Stimulated activated CD4-positive, alpha-beta T cell treated with anti-CD3 and anti-CD28 coated beads, Interleukin-4, amount 100 ng/mL, for 4 hours (primary cell): ENCODE measurements at places on chromosomes 7 and 10.

DNA sequence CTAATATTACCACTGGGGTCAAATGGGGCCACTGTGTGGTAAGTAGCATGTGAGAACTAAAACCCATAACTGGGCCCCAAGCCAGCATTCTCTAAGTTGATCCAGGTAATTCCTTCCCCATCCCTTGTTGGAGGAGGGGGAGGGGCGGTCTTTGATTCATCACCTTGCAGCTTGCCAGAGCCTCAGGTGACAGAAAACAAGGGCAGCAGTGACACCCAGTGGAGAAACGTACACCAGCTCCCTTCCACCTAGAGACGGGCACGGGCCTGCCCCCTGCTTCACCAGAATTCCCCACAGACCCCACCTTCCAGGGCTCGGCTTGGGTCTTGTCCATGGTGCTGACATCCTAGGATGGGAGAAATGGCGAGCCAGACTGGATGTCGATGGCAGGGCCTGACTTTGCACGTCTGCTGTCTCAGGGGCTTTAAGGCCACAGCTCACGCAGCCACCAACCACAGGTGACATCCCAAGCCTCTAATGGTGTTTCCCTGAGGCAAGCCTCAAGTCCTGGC lies 102.0 kb downstream of the STRA8 start:
- DNase-seq = peak; percentile 7

GRCh38 chr10:111472445-111472844 lies 395.6 kb downstream of the ADRA2A start:
- no peak for DNase-seq

DNA sequence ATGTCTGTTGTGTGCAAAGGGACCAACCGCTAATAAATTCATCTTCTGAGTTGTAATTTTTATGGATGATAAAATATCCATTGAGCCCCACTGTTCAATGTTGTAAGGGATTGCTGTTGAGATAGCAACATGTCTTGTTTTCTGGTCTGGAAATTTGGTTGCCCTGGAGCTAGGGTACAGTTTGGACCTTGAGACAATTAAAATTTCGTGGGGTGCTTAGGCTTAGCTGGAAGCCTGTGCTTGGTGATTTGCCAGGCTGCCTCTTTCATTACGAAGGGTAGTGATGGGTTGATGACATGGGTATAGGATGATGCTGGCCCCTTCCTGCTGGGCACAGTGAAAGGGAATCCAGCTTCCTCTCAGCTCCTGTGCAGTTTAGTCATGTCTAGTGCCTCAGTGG lies 43.6 kb downstream of the PLCE1 start:
- no peak for DNase-seq

DNA sequence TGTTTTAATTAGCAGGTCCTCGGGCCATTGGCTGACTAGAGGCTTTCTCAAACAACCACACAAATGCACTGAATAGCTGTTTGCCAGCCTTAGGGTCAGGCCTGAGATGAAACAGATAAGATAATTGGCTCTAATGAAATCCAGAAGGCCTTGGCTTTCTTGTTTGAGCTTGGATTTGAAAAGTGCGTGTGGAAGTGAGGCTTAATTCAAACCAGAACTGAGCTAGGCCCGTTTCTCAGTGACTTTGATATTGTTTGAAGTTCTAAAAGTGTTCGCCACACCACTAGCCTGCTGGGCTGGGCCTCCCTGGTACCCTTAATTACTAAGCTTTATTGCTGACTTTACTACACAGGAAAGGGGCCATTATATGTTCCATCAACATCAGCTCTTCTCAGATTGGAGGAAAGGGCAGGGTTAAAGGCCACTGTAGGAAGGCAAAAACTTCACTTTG lies 270.6 kb downstream of the TWIST1 start:
- DNase-seq = no peak

- DNase-seq = no peak
These were observed 27.4 kb upstream of the ENTPD1 start for GRCh38 chr10:95728526-95728925.

DNA sequence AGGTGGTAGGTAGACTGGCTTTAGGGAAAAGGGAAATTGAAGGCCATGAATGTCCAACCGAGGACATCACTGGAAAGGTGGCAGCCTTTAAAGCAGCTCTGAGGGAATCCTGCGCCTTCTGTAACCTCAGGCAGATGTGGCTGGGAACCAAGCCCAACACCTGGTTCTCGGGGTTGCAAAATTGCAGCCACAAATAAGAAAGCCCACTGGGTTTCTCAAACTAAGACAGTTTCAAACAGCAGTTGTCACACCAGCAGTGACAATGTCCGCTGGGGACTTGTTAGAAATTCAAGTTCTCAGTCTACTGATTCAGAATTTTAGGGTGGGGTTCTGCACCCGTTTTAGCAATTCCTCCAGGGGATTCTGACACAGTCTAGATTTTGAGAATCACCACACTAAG lies 42.7 kb upstream of the STEAP1B start:
- no peak for DNase-seq

DNA sequence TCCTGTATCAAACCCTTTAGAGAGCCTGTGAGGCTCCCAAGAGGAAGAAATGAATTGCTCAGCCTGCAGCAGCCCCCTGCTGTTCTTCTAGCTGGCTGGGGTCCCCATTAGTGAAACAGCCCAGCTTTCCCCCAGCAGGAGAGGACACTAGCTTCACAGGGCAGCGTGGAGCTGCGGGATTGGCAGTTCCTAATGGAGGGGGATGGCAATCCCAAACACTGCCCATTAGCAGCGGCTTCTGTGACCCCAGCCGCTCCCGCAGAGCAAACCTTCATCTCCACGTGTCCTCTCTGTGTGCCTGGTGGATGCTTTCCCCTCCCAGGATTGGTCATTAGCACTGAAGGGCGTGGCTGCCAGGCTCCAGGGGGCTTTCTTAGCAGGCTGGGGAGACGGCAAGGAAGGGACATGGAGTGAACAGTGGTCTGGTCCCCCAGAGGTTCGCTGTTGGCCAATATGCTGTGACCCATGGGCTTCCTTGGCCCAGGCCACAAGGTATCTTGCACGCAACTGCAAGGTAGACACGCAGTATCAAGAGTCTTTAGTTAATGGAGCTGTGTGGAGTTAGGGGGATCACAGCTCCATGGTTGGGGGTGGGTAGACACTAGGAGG lies 322.5 kb upstream of the ZMIZ1 start:
- no peak for DNase-seq

GRCh38 chr7:77222065-77222464 lies 22.4 kb upstream of the FGL2 start:
- DNase-seq = no peak

DNA sequence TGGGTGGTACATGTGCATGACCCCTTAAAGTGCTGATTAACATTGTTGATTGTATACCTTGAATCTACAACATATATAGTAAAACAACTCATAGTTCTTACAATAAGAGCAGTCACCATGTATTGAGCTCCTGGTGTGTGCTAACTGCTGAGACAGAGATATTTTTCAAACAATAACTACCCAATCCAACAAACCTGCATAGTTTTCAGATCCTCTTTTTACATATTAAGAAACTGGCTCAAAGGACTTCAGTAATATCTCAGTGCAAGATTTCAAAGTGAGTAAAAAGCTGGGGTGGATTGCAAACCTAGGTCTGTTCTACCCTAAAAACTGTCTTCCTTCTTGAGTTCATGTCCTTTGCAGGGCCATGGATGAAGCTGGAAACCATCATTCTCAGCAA lies 272.2 kb downstream of the SNX13 start:
- DNase-seq = no peak

DNA sequence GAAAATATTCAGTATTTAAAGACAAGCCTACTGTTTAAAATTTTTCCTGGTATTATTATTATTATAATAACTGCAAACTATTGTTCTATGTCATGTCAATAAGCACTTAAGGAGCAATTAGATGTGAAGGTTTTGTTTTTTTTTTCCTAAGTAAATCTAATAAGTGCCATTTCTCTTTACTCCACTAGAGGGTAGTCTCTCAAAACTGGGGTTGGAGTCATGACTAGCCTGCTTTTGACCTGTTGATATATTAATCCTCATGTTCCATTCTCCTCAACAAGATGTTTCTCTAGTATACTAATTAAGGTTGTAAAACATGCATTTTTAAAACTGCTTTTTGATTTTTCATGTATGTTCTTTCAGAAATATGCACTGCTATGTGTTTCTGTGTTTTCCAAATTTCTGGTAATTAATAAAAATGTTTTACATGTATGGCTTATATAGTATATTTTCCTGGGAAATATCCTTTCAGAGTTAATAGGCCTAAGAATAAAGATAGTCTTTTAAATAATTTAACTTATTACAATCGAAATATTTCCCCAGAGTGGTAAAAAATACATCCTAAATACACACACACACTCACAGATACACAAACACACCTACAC lies 1.0 kb upstream of the LRRN3 start:
- DNase-seq = no peak

DNA sequence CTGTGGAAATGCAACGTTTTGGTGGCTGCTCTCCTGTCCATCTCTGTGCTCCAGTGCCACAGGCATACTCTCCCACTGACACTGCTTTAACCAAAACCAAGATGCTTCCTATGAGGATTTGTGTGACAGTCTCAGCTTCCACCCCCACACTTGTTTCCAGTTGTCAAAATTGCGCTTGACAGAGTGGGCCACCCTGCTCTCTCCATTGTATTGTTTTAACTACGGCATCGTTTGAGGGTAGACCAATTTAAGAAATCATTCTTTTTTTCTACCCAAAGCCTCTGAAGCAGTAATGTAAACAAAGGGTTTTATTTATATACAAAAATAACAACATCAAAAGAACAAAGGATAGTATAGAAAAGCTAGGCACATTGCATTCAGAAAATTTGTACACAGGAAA lies 178.0 kb downstream of the INHBA start:
- DNase-seq = no peak

GRCh38 chr10:7611909-7612308 lies 54.9 kb downstream of the ITIH5 start:
- no peak for DNase-seq

- no peak for DNase-seq
These were observed 271.7 kb upstream of the C7orf33 start for GRCh38 chr7:148318838-148319237.

- no peak for DNase-seq
These were observed 33.2 kb upstream of the TPK1 start for GRCh38 chr7:144869082-144869481.

DNA sequence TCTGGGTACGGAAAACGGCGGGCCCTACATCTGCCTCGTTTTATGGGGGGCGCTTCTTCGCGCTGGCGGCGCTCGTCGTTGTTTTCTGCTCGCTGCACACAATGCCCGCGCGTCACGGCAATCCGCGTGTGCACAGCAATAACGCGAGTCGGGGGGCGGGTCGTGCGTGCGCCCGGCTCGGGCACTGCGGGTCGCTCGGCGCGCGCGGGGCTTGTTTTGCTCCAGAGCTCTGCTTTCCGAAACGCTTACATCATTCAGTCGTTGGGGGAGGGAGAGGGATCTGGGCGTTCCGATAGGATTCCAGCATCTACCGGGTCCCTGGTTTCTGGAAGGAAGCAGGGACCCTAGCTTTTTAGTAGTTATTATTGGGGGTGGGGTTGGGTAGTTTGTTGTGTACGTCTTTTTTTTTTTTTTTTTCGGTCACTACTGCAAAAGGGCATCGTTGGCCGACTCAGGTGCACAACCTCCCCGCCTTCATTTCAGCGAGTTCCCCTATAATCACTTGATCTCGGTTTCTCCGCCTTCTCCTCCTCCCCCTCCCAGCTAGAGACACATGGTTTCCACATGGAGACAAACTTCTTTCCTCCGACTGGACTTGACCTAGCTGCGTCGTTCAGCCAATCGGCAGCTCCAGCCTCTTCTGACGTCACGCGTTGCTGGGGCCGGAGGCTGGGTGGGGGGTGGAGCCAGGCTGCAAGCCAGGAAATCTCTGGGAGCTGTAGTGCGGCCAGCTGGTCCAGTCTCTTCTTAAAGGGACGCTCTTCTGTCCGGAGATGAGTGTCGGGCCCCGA lies 3.5 kb downstream of the MXI1 start:
- DNase-seq = peak; percentile 91

DNA sequence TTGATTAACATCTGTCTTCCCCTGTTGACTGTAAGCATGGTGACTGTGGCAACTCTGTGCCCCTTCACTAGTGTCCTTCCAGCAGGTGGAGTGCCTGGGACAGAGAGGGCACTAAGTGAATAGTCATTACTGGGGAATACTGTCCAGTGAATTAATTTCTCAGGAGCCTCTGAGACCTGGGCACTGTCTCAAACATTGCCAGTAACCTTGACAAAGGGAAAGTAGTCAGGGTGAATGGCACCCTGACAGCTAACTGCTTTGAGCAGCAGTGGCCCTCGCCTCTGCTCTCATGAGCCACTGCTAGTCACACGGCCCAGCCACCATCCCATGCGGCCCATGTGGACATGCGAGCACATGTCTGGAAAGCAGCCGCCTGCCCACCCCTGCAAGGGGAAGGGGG lies 13.1 kb upstream of the GRB10 start:
- no peak for DNase-seq

- DNase-seq = no peak
These were observed 206.3 kb downstream of the THSD7A start for GRCh38 chr7:11625669-11626068.

- DNase-seq = no peak
These were observed 65.5 kb upstream of the SH2B2 start for GRCh38 chr7:102220960-102221800.
